Activated CD8-positive, alpha-beta memory T cell treated with anti-CD3 and anti-CD28 coated beads, Interleukin-2, amount 10 ng/mL, durations not matched to agents 7 days and 5 days (primary cell): ENCODE measurements at places on chromosomes 11 and 22. TPM values are rescaled to one million over a fixed set of nuclear protein-coding genes. Genes with fewer than 3 reads are reported as not detected.

DNA sequence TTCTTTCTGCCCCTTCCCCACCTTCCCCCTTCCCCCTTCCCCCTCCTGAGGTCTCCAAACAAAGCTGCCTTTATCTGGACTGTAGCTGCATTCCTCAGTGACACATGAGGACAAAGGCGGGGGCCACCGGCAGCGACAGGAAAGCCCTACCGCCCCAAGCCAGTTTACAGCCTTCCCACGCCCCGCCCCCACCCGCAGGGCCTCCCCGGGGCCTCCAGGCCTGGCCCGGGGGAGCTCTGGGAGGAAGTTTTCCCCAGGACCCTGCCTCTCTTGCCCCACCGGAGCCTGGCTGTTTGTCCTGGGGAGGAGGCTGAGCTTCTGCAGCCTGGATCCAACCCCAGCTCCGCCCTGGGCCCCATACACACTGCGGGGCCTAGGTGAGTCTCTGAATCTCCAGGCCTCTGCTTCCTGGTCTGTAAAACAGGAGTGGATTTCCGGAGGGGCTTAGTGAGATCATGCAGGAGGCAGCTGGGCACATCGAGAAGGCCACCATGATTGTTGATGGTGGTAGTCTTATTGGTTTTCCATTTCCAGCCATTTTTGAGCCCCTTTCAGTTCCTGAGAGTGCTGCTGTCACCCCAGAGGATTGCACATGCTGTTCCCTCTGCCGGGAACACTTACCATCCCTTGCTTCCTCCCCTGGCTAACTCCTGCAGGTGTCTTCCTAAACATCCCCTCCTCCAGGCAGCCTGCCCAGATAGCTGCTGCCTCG, 130.7 kb downstream of the MN1 start:
- no peak for DNase-seq

SCN2B gene
- not detected for total RNA-seq

MPZL2 gene
- total RNA-seq, result 3.0 TPM

- no peak for DNase-seq
Observed at GRCh38 chr22:20413217-20414058, 19.5 kb downstream of the ZNF74 start.

MRGPRE gene
- not detected for total RNA-seq
